ENCODE measurements at places on chromosomes 3 and 15.

DNA sequence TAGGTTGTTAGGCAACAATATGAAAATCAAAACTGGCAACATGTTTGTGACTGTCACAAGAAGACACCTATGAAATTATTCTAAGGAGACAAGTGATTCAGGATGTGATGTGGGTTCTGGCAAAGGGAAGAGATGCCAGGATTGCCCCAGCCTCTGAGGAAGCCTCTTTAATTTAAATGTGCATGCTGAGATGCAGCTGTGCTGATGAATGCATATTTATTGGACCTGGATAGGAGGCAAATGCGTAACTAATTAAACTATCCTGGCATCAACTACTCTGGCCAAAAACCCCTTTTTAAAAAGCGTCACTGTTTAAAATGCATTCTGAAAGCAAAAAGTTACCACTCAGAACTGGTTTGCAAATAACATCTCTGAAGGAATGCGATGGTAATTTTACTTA is 176.5 kb upstream of the DPH6 start:
- DNase-seq = no peak

- DNase-seq = no peak
Measured at GRCh38 chr3:130814691-130815472, 68.3 kb upstream of the PIK3R4 start.

GRCh38 chr3:50359760-50360110 is 414 bp upstream of the TMEM115 start:
- DNase-seq = no peak

- DNase-seq = no peak
Measured at GRCh38 chr3:86923071-86923491, 67.9 kb downstream of the VGLL3 start.

GRCh38 chr15:58064082-58064979 is 1.2 kb downstream of the ALDH1A2 start:
- DNase-seq = no peak

DNA sequence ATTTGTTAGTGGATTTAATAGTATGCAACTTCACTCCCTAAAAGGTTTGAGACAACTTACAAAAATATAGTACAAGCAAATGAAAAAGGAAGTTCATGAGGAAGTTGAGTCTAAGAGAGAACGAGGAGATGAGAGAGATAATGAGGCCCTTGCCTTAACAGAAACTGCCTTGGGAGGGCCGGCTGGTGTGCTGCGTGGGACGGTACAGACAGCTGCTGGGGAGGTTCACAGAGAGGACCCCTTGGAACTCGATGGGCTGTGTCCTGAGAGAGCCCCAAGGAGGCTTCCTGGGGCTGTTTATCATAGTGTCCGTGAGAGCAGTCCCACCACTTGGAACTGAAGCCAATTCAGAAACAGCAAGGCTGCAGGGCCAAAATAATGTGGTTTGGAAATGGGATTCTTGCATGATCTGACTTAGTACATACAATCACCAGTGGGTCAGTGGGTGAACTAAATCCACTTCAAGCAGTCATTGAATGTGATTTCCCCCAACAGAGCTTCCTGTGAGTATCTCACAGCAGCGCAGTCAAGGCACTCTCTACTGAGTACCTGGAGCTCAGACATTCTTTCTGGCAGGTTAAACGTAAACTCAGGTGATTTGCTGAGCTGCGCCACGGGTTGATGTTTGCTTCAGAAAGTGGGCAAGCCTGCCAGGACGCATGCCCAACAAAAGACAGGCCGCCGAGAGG is 90.8 kb downstream of the CRTC3 start:
- DNase-seq = no peak

GRCh38 chr3:188214442-188214841 is 60.5 kb downstream of the LPP start:
- no peak for DNase-seq

GRCh38 chr15:39581242-39581792 is 438 bp downstream of the THBS1 start:
- DNase-seq = no peak

DNA sequence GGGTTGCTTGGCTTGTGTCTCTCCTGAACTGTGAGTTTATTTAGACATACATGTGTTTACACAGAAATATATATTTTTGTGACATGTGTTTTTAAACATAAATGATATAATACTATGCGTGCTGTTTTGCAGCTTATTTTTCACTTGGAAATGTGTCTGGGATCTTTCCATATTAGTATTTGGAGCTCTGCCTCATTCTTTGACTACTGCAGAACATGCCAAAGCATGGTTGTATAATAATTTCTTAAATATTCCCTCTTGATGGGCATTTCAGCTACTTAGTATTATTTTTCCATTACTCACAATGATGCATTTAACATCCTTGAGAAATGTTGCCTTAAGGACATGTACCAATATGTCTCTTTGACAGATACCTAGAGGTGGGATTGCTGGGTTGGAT is 19.5 kb downstream of the ANAPC13 start:
- no peak for DNase-seq

DNA sequence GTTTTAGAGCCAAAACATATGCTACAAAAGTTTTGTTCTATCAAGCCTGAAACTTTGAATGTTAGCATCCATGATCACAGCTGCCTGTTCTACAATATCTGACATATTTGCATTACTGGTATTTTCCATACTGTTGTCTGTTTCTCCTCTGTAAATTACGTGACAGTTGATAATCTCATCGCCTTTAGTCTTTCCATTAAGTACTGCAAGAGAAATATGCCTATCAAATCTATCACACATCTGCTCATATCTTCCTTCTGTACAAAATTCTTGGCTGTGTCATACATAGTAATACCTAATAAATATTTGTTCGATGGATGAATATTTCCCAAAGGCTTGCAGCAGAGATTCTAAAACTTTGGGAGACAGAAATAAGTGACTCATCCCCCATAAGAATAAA is 717.3 kb downstream of the OTOL1 start:
- DNase-seq = no peak

DNA sequence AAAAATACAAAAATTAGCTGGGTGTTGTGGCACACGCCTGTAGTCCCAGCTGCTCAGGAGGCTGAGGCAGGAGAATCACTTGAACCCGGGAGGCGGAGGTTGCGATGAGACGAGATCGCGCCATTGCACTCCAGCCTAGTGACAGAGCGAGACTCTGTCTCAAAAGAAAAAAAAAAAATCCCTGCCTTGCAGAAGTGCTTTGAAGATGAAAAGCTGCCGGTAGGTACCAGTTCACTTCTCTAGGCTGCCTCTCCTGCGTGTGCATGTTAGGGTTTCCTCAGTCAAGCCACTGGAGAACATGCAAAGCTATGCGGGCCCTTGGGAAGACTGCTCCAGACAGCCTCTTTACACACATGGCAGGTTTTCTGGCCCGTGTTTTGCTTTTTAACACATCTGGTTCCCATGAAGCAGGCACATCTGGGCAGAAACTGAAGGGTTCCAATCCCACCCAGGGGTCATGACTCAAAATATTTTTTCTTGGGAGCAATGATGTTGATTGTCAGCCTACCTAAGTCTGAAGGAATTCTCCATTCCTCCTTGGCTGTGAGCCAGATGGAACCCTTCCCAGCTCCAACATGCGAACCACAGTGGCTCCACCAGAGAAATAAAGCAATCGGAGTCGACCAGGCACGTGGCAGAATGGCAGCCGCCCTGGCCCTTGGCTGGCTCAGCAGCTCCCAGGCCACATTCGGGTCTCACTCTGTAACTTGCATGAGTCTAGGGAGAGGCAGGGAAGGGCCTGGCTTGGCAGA is 29.6 kb downstream of the MGLL start:
- peak; percentile 90 for DNase-seq

GRCh38 chr3:181860235-181860634 is 148.5 kb downstream of the SOX2 start:
- no peak for DNase-seq

DNA sequence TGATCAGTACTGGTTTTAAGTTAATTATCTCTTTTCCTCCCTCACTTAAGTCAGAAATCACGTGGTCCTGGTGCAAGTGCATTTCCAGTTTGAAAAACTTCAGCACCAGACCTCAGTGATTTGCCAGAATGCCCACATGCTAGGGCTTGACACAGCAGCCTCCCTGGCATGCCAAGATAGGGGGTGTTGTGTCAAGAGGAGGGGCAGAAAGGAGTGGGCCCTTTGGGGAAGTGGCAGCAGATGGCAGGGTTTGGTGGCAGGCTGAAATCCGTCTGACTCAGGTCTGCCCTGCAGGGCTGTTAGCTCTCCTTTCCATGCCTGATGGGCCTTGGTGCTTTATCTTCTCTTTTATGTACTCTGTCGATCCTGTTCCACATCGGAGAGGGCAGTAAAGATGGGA is 23.4 kb downstream of the PXK start:
- no peak for DNase-seq

DNA sequence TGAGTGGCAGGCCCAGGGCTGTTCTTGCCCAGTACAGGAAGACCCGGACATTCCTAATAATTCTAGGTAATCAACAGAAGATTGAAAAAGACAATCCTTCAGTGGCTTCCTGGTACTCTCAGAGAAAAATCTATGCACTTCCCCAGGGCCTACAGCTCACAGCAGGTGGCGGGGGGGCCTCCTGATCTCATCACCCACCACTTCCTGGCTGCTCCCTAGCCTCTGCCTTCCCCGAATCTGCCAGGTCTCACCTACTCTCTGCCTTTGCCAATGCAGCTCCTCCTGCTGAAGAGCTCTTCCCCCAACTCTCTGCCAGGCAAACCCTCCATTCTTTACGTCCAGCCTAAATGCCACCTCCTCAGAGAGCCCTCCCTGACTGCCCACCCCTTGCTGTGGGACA is 37.5 kb downstream of the EHD4 start:
- DNase-seq = no peak

- no peak for DNase-seq
Measured at GRCh38 chr3:51845129-51845528, 16.3 kb upstream of the IQCF2 start.

DNA sequence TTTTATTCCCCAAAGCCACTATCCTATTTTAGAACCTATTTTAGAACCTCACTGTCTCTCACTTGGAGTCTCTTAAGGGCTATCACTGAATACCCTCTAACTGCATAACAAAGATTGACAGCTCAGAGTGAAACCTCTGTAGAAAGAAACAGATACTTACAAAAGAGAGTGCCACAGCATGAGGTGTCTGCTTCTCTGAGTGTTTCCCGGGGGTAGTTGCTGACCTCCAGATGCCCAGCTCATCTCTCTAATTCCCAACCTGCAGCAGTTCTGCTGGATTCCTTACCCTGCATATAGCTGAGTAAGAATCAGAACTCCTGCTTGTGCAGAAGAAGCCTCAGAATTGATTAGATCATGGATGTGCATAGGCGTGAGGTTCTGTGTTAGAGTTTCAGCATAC is 34.5 kb downstream of the P3H2 start:
- no peak for DNase-seq

DNA sequence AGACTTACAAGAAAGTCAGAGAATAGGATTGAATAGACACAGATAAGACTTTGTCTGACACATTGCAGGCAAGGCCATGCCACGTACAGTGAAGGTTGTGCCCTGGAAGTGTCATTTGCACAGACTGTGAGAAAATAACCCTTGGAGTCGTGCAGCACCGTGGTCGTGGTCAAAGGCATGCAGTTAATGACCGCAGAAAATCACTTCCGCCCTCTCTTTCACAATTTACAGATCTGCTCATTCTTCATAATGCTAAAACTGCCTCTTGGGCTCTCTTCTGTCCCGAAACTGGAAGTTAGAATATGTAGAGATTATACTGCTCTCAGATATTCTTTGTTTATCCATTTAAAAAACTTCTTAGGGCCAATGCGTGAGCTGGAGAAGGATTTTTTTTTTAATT is 73.2 kb upstream of the CTXND1 start:
- no peak for DNase-seq

GRCh38 chr3:178618197-178618596 is 82.0 kb downstream of the KCNMB2 start:
- no peak for DNase-seq

DNA sequence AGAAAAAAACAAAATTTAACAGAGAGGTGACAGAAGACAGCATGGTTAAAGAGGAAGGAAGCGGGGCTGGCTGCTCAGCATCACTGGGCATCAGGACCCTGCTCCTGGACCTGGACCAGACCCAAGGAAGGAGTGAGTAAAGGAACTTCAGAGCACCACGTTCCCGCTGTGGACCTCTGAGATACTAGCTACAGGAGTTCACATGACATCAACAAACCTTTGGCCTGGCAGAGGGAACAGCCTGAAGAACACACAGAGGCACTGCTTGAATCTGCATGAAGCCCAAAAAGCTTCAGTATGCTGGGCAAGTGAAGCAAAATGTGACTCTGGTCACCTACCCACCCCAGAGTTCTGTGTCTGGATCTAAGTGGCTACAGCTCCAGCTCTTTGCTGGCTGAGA is 38.1 kb downstream of the SLC2A2 start:
- DNase-seq = no peak

DNA sequence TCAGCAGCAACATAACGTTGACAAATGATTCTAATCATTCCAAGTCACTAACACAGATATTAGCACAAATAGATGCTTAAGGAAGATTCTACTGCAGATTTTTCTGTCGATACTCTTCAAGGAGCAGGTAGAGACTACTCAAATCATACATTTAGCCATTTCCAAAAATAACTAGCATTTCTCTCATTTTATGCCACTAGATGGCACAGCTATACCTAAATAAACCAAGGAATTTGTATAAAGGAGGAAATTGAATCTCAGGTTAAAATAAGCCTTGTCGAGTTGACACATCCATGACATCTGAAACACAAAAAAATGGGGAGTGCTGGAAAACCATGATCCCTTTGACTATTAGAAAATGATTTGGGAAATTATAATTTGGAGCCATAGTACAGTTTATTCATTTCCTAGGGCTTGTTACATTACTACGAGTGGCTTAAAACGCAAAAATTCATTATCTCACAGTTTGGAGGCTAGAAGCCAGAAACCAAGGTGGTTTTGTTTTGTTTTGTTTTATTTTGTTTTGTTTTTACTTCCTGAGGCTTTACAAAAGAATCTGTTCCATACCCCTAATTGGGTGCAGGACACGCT is 59.5 kb upstream of the STRIT1 start:
- peak; percentile 27 for DNase-seq

- no peak for DNase-seq
Measured at GRCh38 chr3:14352002-14352627, 50.3 kb upstream of the SLC6A6 start.

DNA sequence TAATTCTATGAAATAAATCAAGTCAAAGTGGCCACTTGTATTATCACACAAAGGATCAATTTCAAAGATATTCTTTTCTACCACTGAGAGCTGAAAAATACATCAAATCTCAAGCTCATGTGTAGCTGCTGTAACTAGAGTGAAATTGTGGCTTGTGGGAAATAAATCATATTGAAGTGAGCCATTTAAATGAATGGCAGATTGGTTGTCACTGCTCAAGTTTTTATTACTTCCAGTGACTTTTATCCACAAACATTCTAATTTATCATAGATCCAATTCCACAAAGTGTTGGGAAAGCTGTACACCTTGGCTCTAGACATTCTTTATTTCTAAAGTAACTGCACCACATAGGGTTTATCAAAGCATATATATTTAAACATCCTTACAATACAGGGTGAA is 285.4 kb downstream of the CNTN3 start:
- DNase-seq = no peak

DNA sequence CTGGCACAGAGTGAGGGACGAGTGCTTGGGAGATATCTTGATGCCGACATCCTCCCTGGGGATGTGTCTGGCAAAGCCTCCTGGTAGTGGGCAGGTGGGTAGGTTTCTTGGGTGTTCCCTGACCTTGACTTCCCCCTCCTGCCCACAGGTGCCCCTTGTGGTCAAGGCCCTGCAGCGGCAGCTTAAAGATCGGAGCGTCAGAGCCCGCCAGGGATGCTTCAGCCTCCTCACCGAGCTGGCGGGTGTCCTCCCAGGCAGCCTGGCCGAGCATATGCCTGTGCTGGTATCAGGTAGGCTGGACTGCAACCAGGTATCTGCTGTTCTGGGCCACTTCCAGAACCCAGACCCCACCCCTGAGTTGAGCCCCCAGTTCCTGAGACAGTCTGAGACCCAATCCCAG is 19.2 kb downstream of the CAND2 start:
- DNase-seq = no peak

GRCh38 chr3:126998320-126998719 is 15.4 kb downstream of the PLXNA1 start:
- no peak for DNase-seq

Data from SJSA1 (cell line).